ENCODE measurements at places on chromosomes 7 and 10.

GRCh38 chr10:48895803-48896195, 43.8 kb downstream of the LRRC18 start:
- DNase-seq: no peak

DNA sequence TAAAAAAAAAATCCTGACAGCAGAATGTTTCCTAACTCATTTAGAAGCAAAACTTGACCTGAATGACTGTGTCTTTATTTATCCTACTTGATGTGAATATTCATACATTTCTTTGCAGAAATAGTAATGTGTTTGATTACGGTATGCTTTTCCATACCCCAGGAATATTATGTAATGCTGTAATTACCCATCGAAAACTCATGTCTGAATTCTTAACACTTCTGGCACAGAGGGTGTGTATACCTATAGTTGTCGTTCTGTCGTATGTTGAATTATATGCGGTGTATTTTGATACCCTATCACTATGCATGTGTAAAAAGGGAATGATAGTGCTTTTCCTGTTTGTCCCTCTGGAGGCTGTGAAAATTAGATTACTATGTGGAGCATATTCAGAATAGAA, 26.6 kb downstream of the SDK1 start:
- DNase-seq: no peak

DNA sequence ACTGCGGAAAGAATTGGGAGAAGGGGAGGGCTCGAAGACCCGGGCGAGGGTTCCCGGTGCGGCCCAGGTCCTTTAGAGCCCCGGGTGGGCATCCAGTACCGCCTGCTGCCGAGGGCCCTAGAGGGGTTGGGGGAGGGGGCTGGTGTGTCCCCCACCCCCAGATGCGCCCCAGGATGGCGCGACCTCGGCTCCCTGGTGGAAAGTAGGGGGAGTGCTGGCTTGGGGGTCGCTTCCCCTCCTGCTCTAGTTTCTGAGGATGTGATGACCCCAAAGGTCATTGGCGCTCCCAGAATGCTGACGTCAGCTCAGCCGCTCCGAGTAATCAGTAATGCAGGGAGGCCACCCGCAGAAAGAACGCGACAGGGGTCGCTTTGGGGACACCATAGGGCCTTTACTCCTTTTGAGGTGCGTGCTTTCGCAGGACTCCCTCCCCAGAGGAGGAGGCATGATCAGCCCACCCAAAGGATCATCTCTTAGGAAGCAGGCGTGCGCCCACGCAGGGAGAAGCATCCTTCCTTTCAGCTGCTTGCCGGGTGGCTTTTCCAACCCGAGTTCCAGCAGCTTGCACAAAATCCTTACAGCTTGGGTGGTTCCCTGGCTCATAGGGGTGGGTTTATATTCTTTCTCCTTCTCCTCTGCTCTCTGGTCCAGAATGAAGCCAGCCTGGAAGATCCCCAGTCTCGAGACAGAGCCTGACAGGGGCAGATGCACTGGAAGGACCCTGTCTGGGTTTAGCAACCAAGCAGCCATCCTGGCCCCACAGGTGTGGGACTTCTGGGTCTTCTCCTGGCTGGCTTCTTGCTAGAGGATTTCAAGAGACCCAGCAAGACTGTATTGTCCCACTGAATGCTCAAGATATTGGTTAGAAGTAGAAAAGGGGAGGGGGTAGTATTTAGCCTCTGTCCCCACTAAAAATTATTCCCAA, 1.3 kb upstream of the PRKAG2 start:
- no peak for DNase-seq

DNA sequence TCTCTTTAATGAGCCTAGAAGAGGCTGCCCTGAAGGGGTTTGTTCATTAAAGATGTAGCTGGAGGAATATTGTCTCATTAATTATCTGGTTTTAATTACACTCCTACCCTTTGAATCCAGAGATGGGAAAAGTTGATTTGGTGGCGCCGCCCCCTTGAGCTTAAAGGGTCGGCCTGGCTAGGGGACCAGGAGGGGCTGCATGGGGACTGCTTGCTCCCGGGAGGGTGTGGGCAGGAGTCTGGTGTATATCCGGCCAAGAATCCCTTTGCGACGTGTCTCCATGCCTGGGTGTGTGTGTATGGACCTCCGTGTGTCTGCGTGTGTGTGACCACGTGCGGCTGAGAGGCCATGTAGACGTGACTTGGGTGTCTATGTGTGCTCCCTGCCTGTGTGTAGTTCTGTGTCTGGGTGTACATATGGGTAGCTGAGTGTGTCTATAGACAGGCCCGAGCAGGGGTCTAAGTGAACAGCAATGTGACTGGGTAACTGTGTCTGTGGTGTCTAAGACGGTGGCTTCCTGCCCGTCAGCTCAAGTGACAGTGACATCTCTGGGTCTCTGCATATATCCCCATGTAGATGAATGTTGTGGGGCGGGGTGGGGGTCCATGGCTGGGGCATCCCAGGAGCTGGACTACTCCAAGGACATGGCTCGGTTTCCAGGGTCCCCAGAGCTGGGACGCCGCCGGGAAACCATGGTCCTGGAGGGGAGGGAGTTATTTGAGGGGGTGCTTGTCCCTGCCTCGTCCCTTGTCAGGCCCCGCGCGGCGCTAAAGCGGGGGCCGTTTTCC, 10.7 kb downstream of the LBX1 start:
- DNase-seq: no peak

- DNase-seq: no peak
Observed at GRCh38 chr7:44279286-44279685, 46.1 kb downstream of the CAMK2B start.

DNA sequence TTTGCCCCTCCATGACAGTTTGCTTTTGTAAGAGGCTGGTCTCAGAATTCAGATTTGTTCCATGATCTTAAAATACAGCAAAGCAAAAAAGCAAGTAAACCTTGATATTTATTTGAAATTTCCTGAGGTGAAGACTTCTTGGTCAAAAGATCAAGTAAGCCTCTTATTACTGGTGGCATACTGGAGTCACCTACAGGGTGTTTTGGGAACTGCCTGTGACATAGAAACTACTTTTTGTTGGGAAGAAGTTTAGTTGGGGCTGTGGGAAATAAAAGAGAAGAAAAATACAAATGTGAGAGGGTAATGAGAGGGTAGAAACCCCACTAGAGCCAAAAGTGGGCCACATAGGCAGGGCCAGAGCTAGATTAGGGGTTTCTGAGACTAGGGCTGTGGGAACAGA, 217.9 kb downstream of the OTUD1 start:
- no peak for DNase-seq

DNA sequence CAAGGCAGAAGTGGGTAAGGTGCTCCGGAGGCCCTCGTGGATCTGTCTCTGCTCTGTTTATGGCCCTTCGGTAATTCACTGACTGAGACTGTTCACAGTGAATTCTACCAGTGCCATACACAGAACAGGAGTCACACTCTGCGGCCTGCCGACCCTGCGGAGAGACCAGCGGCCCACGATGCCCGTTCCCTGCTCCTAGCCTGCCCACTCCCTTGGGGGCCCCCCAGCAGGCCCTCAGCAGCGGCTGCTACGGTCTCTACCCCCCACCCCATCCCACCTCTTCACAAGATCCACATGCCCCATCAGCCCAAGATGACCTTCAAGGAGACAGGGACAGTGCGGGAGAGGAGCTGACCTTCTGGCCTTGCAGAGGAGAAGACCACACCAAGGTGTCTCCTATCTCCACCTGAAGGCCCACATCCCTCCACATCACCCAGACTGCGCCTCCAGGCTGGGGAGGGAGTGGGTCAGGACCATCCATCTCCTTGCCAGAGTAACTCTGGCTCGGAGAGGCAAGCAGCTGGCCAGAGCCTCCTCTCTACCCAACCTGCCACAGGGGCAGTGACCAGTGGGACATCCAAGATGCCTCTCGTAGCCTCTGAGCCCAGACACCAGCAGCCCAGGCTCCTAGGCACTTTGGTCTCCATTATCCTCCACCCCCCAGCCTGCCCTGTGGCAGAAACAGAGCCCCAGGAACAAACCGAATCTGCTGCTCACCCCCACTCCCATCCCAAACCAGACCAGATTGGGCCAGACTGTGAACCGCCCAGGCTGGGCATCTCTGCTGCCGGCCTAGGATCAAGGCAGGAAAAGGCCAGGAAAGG, 163.6 kb downstream of the NRF1 start:
- no peak for DNase-seq
